Umbilical cord (tissue), 2 donors: ENCODE measurements at places on chromosomes 7 and 10.

DNA sequence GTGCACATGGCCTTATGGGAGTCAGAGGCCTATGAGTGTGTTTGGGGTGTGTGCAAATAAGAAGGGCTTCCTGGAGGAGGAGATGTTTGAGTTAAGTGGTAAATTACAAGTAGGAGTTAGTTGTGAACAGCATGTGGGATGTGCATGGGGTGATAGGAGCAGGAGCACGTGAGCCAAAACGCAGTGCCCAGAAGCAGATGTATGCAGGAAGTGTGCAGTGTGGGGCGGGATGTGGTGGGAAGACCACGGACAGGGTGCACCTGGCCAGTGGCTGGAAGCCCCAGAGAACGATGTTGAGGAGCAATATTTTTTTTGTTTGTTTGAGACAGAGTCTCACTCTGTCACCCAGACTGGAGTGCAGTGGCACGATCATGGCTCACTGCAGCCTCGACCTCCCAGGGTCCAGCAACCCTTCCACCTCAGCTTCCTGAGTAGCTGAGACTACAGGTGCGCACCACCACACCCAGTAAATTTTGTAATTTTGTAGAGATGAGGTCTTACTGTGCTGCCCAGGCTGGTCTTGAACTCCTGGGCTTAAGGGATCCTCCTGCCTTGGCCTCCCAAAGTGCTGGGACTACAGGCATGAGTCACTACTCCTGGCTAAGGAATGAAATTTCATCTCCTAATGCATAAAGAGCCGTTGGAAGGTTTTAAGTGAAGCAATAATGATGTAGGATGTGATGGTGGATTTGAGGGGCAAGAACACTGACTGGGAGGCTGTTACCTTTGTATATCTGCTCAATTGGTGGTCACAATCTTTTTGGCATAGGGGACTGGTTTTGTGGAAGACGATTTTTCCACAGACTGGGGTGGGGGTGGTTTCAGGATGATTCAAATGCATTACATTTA, 78.4 kb downstream of the LYZL2 start:
- DNase-seq: no peak

- DNase-seq: no peak
These were observed 188.9 kb downstream of the LRMDA start for GRCh38 chr10:75620356-75620755.

- no peak for DNase-seq
These were observed 172.6 kb upstream of the CACNA2D1 start for GRCh38 chr7:82616059-82616728.

DNA sequence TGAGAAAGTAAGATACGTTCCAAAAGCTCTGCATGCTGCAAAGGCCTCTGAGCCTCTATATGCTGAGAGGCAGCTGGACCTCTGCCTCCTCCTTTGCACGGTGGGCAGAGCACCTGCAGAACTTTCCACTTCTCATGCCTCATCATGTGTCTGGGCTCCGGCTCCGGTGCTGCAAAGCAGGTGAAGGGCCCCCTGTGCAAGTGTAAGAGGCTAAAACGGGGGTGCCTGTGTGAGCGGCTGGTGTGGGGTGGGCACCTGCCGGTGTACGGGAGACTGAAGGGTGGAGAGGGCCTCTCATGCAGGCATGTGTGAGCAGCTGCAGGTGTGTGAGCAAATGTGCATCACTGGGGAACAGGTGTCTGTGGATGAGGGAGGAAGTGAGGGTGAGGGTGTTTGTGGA, 121.0 kb downstream of the KCNMA1 start:
- no peak for DNase-seq

GRCh38 chr10:20343036-20343435, 526.8 kb downstream of the PLXDC2 start:
- peak; percentile 60 for DNase-seq

- DNase-seq: no peak
These were observed 576.7 kb downstream of the KCNMA1 start for GRCh38 chr10:77060913-77061312.

- DNase-seq: no peak
These were observed 293.4 kb upstream of the MKLN1 start for GRCh38 chr7:131034166-131034881.
